ENCODE measurements at places on chromosomes 16 and 17.

GRCh38 chr16:60061396-60061795 is 1327.3 kb upstream of the GOT2 start:
- no peak for DNase-seq

DNA sequence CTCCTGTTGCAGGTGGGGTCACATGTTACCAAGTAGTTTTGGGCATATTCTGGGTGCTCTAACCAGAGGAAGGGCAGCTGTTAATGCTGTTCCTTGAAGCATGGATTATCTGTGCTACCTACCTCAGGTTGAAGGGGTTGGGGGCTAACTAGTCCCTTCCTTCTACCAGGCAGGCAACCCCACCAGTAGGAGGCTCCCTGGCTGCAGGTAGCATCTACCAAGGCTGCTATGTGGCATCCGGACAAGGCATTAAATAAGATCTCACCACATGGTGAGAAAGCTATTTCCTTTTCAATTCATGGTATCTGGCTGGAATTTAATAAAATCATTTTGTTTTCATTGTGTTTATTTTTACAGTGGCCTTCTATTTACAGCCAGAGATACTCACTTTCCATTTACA is 62.5 kb downstream of the CACNG3 start:
- no peak for DNase-seq

DNA sequence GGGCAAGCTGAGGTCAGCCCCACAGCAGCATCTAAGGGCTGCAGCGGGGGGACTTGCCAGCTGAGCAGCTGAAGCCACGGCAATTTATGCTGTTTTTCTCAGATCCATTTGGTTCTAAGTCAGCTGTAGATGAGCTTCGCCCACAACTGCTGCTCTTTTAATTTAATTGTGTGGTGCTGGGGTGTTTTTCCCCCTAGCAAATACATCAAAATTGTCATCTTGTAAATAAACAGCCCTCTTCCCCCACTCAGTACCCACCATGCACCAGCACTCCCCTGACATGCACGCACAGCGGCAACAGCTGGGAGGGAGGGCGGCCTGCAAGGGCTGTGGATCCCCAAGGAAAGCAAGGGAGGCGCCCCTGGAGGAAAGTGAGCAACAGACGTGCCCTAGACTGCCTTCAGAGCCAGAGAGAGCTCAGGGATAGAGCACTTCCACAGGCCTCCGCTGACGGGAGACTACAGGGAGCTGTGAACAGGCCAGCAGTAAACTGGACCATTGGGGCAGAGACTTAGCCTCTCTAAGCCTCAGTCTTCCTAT is 149.5 kb downstream of the TMEM132E start:
- DNase-seq: no peak

DNA sequence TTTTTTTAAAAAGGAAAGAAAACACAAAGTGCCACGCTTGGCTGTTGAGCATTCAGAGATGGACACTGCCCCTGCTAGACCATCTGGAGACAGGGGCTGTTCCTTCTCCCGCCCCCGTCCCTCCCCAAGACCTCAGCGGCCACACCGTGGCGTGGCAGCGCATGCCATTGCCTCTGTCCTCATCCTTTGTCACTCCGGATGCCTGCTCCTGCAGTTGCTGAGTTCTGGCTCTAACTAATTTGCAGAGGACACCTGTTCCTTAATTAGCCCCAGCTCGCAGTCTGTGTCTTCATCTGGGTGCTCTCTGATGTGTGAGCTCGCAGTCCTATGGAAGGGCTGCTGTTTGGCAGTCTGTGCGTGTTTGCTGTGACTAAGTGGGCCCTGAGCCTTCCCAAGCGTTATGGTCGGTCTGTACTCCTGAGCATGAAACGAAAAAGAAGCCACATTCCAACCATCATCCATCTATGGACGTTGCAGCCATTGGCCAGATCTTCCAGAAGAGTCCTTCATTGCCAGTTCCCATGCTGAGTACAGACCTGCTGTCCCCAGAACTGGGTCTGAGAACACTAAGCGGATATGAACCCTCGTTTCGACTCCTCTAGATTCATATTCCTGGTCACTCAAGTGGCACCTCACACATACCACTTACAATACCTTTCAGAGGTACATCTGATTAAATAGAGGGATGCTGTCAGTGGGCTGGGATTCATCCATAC is 40.9 kb upstream of the NAT9 start:
- DNase-seq: no peak

GRCh38 chr17:43661699-43662412 is at the start of gene MEOX1:
MEOX1 (minus strand) TSS chr17:43661922; CDS start chr17:43661534, 388 bp downstream.
- no peak for DNase-seq

DNA sequence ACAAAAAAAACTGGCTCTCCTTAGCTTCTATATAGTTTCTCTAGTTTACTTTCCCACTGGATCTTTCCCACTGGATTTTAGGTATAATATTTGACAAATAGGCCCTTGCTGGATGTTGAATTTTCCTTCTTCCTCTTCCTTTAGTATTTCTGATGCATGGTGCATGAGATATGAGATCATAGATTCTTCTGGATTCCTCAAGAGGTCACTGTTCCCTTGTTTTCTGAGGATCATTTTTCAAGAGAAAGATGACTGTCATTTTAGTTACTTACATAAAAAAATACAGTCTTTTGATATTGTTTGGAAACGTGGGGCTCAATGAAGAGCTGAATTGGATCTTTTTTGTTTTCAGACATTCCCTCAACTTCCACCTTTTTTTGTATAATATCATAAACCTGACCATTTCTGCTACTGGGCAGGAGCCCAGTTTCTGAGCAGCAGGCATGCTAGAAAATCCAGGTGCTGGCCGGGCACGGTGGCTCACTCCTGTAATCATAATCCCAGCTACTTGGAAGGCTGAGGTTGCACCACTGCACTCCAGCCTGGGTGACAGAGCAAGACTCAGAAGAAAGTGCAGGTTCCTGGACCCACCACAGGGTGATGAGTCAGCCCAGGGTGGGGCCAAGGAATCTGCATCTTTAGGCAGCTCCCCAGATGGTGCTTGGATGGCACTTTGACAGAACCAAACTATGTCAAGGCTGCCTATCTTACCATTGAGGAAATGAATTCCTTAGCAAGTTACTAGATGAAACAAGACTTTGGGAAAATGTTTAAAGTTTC is 70.3 kb downstream of the SDR42E1 start:
- peak; percentile 21 for DNase-seq

DNA sequence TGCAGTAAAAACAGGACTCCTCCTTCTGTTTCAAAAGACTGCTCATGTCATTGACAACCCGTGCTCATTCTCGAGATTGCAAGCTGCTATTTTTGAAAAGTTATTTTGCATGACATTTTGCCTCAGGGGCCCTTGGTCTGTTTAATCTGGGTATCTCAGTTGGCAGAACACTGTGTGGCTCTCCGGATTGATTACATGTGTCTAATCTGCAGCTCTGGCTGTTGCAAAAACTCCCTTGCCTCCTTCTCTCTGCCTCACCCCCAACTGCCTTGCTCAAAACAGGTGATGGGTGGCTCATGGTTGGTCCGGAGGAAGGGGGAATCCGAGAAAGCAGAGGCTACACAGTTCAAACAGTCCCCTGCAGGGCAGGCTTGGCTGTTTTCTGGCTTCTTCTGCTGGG is 25.3 kb downstream of the GINS3 start:
- DNase-seq: no peak

DNA sequence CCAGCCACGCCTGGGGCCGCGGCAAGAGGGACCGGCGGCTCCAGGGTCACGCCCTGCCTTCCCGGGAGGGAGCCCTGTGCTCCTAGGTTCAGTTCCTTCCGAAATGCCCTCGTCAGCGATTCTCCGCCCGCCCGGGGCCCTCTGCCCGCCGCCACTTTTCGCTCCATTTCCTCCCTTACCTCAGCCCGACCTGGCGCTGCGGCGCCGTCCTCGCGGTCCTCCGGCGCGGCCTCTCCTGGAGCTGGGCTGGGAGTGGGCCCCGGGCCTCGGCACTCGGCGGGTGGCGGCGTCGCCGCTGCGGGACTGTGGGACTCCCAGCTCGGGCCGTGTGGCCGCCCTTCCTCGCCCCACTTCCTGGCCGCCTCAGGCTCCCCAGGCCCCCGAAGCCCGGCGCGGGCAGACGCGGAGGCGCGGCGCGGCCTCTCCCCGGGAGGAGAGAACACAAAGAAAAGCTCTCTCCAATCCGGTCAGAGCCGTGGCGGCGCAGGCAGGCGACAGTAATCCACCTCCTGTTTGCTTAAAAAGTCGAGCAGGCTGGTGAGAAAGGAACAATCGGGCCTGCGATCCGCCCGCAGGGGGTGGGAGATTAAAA is 1.6 kb downstream of the BAHCC1 start:
- peak; percentile 82 for DNase-seq
